Mammary epithelial cell (primary cell): ENCODE measurements at places on chromosomes 7 and 10.

GRCh38 chr10:91552274-91553095, 80.4 kb downstream of the PPP1R3C start:
- no peak for DNase-seq

- DNase-seq, result no peak
Measured at GRCh38 chr7:70347463-70348254, 749.4 kb downstream of the AUTS2 start.

DNA sequence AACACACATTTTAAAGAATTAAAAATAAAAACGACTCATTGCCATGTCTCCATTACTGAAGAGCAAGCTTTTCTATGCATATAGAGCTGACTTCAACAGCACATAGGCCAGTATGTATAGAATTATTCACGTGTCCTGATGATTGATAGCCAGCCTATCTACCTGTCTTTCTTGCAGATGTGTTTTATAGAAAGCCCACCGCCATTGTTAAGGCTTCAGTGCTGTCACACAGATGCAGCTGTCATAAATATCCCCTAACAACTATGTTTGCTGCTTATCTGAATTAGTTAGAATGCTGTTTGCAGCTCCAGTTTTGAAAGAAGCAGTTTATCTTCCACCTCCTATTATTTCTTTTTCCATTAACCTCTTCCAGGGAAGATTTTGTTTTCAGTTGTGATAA, 235.9 kb downstream of the SLC25A13 start:
- DNase-seq, result no peak

DNA sequence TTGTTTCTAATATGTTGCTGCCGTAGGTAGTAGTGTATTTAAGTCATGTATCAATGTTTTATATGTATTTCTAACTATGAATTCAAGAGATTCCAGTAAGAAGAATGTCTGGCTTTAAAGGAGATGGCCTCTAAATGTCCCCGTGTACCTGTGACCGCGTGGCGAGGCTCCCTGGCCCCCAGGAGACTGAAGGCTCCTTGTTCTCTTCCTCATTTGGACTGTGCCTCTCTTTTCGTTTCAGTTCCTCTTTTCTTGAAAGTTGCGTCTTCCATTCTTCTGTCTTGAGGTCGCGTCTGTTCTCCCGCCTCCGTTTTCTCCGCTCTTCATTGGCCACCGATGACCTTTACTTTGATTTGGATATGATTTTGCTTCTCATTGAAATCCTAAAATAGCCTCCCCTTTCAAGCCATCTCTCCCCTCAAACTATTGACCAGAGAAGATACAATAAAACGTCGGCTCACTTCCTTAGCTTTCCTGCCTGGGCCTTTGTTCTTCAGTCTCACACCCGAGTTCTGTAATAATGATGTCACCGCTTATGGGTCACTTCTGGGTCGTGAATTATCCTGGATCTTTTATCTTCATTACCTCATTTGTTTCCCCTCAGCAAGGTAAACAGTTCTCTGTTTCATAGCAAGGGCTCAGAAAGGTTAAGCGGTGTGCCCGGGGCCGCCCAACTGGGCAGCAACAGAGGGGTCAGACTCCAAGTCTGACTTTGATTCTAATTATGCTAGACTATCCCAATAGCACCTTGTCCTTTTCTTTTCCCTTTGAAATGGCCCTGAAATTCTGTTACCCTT, 28.7 kb downstream of the WIPI2 start:
- DNase-seq, result no peak

DNA sequence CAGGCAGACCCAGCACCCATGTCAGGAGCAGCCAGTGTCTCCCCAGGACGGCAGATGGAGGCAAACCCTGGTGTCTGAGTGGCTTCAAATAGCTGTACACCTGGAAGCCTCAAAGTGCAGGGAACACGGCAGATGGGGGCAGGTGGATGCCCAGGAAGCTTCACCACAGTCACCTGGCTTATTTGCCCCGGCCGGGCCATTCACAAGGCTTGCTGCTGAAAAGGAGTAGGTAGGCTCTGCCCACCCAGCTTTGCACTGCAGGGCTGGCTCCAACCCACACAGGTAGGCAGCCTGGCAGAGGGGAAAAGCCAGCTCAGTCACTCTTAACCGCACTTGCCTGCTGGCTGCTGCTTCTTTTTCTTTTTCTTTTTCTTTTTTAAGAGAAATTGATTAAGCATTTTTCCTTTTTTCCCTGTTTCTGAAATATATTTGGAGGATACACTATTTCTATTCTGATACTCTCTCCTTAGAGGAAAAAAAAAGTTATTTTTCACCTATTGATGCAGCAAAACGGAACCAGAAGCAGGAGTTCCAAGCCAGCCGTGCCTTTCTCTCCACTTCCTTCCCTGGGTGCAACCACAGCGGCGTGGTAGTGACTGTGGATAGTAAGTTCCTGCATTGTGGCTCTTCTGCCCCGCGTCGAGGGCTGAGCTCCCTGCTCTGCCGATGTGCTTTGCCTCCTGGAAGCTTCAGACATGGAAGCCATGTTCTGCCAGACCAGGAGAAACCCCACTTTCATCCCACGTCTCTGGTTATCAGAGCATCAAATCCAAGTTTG, 118.3 kb downstream of the KLF6 start:
- DNase-seq, result no peak

DNA sequence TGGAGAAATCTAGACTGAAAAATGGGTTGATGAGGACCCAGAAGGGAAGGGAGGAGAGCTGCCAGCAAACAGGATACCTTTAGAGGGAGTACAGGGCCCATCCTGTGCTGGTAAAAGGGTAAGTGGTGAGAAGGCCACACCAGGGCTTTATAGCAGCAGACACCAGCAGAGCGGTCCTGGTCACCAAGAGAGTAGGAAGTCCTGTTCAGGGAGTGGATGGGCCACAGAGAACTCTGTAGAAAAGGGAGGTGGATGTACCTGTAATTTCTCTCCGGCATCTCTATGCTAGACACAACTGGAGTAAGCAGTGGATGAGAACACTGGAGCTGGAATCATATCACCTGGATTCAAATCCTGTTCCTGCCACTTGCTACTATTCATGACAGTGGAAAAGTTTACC, 867.2 kb downstream of the CCSER2 start:
- DNase-seq, result no peak

DNA sequence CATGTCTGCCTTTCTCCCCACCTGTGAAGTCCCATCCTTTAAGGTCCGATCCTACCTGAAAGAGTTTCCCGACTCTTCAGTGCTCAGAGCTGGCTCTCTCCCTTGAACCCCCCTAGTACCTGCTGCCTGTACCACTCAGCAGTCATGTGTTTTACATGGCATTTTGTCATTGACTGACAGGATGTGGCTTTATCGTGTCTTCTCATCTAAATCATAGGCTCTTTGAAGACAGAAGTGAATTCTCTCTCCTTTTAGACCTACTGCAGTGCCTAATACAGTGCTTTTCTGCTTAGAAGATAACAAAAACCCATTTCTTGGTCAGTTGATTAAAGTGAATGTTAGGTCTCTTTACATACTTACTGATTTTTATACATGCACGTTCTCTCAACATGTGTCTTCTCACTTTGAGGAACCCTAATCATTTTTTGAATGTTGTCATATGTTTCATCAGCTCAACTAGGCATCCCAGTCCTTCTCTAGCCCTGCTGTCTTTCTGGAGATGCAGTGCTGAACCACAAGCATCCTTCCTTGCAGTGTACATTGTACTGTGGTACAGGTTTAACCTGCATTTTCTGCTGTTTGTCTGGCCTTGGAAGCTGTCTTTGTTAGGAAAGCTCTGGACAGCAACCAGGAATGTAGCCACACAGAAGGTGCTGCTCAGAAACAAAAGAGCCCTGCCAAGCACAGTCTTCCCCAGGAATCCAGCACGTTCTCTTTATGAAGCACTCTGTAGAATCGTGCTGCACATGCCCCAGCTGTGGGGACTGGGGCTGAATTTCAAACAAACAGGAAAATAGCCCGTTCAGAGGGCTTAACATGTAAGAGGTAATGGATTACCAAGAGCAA, 28.1 kb upstream of the LRRC4 start:
- DNase-seq, result no peak
